Left colon (tissue), 2 donors: ENCODE measurements at places on chromosomes 12 and 14. TPM values are rescaled to one million over a fixed set of nuclear protein-coding genes. Genes with fewer than 3 reads are reported as not detected.

DNA sequence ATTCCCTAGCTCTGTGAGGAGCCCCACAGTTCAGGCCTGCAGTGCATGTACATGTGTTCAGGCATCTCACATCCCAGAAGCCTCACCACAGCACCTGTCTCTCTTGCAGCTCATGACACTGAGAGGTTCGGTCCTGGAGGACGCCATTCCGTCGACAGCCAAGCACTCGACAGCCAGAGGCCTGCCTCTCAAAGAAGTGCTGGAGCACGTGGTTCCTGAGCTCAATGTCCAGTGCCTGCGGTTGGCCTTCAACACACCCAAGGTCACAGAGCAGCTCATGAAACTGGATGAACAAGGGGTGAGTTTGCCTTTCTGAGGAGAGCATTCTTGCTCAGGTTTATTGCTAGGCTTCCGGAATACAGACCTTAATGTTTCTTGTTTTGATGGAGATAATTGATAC lies 308.3 kb upstream of the RGS6 start:
- no peak for DNase-seq

DNA sequence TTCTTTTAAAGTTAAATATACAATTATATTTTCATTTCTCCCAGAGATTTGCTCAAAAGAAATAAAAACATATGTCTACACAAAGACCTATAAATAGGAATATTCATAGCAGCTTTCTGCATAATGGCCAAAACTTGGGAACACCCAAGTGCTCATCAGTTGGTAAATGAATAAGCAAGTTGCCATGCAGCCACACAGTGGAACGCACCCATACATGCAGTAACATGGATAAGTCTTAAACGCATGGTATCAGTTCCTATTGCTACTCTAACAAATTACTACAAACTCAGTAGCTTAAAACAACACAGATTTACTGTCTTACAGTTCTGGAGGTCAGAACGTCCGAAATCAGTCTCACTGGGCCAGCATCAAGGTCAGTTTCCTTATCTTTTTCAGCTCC lies 78.5 kb downstream of the DPF3 start:
- no peak for DNase-seq

- no peak for DNase-seq
These were observed 282.9 kb upstream of the FLRT2 start for GRCh38 chr14:85247071-85247470.

DNA sequence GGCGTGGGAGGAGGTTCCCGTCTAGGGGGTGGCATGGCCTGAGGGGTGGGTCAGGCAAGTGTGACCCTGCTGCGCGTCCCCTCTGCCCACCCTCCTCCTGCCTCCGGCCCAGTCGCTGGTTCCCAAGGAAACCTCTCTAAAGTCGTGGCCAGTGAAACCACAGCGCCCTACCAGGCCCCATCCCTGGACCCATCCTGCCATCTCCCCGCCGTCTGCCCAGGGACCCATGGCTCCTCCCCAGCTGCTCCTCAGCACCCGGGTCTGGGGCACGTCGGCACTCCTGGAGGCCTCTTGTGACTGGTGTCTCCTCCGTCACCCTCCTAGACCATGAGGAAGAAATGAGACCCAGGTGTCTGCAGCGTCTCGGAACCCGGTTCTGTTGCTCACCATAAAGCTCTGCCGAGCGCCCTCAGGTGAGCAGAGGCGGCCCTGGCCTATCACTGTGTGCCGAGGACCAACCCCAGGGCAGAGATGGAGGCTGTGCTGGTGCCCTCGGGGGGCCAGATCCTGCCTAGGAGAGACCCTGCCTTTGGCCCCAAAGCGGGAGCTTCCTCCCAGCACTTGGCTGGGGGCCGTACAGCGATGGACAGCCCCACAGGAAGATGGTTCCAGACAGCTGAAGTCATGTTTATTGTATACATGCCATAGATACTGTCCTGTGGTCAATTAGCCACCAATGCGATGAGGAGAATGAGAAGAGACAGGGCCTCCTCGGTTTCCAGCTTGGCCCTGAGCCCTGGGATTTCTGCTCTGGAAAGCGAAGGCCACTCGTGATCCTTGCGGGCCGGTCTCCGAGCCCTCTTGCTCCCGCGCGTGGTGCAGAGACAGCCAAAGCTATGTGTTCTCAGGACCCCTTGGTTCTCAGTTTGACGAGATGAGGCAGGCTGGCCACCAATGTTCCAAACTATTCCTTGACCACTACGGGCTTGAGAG lies 222.5 kb upstream of the RTL1 start:
- no peak for DNase-seq

- DNase-seq: no peak
These were observed 229.8 kb upstream of the LRIG3 start for GRCh38 chr12:59149995-59150642.

Gene GLI1
- total RNA-seq: 1.8 TPM

Gene CCDC38
- not detected for total RNA-seq

Gene PLBD1
- total RNA-seq: 65.5 TPM

Gene STYK1
- 41.9 TPM for total RNA-seq

DNA sequence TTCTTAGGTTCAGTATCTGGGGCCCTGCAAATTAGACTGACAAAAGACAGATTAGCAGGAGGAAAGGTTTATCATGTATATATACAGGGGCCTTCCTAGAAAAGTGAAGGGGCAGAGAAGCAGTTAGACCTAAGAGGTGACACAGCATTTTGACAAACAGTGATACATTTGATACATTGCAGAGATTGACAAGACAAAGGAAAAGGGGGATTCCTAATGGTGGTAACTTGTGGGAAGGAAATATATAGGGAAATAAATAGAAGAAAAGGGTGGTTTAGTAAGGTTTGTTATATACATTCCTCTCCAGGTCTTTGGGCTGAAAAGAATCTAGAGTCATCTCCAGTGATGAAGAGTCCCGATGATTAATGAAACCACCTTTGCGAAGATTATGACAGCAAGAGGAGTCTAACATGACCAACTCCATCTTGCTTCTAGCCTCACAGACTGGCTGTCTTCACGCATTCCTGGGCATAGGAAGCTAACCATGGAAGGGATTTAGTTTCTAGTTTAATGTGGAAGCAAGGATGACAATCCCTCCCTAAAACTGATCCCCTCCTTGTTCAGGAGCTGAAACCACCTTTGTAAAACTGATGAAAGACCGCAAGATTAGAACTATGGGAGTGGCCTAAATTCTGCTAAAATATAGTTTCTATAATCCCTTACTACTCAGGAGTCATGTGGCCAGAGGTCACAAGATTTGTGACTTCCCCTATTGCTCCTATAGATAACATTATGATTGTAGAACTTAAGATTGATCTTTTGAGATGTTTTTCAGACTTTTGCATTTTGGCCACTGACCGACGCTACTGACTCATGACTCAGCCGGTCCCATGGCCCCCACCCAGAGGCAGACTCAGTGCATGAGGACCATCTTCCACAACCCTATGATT lies 31.1 kb upstream of the CPM start:
- DNase-seq: no peak

Gene EML5
- 0.64 TPM for total RNA-seq

DNA sequence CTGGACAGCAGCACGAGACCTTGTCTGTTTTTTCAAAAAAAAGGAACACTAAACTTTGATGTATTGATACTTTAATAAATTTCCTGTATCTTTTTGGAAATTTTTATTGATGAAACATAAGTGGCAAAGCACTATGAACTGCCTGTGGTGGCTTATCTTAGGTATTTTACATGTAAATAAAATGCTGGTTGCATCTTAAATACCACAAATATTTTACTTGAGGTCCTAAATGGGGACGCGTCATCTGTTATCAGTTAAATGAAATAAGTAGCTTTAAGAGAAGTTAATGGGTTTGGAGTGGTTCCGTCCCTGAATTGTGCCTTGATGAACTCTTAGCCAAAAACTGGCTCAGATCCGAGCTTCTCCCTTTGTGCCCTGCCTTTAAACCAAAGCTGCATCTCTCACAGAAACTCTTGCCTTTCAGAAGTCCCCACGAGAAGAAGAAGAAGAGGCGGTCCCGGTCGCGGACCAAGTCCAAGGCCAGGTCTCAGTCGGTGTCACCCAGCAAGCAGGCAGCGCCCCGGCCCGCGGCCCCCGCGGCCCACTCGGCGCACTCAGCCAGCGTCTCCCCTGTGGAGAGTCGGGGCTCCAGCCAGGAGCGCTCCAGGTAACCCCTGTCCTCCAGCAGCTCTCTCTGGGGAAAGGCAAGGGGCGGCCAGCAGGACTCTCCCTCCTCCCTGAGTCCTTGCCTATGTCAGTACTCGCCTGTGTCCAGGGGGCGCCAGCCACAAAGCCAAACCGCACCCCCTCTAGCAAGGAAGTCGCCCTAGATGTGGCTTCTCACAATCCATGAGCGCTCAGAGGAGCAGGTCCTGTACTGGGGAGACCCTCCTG lies 31.2 kb upstream of the MMP17 start:
- no peak for DNase-seq

- peak; percentile 55 for DNase-seq
These were observed 91.4 kb downstream of the SETD3 start for GRCh38 chr14:99389174-99389826.

DNA sequence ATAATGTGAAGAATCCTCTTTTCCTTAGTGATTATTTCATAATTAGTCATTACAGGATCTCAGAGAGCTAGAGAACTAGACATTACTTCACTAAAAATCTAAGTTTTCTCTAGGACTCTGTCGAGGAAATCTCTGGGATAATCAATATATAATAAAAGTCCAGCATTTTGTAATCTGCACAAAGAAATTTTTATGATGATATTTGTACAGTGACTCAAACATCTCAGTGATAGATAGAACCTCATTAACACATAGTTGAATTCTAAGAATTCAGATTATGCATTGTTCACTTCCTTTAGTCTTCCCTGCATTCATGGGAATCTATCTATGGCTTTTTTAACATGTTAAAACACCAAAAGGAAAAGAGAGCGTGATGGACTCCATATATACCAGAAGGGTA lies 11.0 kb downstream of the ITPR2 start:
- DNase-seq: no peak

- DNase-seq: no peak
These were observed 14.2 kb downstream of the TMEM63C start for GRCh38 chr14:77195766-77196165.

DNA sequence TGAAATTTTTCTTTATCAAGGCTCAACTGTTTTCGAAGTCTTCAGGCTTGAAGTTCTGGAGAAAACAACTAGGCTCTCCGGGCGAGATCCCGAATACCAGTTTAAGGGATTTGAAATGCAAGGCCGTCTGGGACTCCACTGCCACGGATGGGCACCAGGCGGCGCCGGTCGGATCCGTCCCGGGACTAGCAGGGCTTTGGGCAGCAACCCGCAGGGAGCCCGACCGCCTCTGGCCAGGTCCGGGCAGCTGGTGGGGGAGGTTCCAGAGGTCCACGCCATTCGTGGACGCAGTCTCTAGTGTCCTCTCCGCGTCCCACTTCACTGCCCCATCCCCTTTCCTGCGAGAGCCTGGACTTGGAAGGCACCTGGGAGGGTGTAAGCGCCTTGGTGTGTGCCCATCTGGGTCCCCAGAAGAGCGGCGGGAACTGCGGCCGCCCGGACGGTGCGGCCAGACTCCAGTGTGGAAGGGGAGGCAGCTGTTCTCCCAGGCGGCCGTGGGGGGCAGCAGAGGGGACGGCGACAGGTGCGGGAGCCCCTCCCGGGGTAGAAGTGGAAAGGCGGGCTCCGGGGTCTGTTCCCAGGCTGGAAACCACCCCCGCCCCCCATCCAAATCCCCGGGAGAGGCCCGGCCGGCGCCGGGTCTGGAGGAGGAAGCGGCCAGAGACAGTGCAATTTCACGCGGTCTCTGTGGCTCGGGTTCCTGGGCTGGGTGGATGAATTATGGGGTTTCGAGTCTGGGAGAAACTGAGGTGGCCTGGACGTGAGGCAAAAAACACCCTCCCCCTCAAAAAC lies 838 bp upstream of the ERBB3 start:
- DNase-seq: peak; percentile 86

- no peak for DNase-seq
These were observed 71.8 kb upstream of the BCAT1 start for GRCh38 chr12:25020621-25021243.

DNA sequence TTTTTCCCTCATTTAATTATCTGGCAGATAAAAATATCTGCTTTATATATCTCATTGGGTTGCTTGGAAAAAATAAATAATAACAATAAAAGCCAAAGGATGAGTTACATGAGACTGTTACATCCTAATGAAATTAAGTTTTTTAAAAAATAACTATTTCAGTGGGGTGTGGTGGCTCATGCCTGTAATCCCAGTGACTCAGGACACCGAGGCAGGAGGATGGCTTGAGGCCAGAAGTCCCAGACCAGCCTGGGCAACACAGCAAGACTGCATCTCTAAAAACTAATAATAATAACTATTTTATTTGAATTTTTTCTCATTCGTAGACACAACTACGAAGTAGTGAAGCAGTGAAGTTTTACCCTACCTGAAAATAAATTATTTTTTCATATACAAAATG lies 103.3 kb downstream of the BCAT1 start:
- DNase-seq: no peak

DNA sequence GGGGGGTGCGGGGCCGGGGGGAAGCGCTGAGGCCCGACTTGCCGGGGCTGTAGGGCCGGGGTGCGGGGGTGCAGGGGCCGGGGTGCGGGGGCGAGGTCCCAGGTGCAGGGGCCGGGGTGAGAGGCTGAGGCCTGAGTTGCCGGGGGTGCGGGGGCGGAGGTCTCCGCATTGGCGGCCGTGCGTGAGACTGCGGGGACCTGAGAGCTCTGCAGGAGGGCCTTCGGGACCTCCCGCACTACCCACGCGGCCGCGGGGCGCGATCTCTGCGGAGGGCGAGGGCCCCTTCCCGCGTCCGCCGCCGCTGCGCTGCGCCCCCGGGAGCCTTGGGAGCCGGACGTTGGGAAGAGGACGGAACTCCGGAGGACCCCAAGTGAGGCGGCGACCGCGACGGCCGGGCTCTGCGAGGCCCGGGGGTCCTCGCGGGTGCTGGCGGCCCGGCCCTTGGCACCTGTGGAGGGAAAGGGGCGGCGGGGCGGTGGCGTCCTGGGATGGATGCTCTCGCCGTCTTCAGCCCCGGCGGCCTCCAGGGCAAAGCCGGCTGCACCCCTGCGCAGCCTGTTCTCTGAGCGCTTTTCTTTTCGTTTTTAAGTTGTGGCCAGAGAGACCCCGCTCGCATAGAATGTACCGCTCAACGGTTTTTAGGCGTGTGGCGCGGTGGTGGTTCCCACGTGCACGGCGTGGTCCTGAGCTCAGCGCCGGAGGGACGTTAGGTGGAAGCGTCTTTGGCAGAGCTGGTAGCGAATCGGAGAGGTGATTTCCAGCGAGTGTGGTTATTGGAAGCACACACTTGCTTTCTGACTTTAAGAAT lies 1.3 kb downstream of the PIWIL1 start:
- no peak for DNase-seq
